ENCODE measurements at places on chromosomes 1 and 21.

- no peak for DNase-seq
Measured at GRCh38 chr1:113136476-113136875, 63.5 kb downstream of the LRIG2 start.

- DNase-seq: no peak
Measured at GRCh38 chr1:109478806-109479205, 4.9 kb upstream of the ATXN7L2 start.

DNA sequence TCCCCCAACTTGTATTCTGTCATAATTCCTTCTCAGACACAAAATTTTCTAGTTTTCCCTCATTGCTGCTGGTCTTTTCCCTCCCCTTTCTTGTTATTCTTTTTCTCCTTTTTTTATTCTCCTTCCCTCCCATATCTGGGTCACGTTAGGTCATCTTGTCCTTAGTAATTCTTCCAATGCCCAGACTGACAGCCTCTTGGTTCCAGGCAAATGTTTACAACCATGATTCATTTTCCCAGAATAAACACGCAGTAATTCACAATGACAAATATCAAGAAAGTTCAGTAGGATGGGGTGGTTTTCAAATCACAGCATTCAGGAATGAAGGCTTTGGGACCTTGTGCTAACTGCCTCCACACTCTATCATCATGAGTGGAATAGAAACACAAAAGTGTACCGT, 25.2 kb downstream of the NHLH2 start:
- DNase-seq: no peak

- no peak for DNase-seq
Measured at GRCh38 chr1:50989694-50990093, 19.6 kb downstream of the CDKN2C start.

GRCh38 chr21:14616380-14617039, 70.4 kb upstream of the SAMSN1 start:
- DNase-seq: no peak
